CD4-positive, alpha-beta T cell treated with Interleukin-17A for 1 hour (primary cell): ENCODE measurements at places on chromosomes 1 and 21.
A peak's percentile ranks its signal among the peaks of the same experiment; 100 is the strongest.

GRCh38 chr1:86594284-86594770 is 47.4 kb downstream of the CLCA4 start:
- no peak for DNase-seq

GRCh38 chr1:3435666-3436065 is 18.8 kb upstream of the ARHGEF16 start:
- no peak for DNase-seq

GRCh38 chr1:121445679-121446078 is 260.9 kb downstream of the SRGAP2C start:
- DNase-seq, result no peak

DNA sequence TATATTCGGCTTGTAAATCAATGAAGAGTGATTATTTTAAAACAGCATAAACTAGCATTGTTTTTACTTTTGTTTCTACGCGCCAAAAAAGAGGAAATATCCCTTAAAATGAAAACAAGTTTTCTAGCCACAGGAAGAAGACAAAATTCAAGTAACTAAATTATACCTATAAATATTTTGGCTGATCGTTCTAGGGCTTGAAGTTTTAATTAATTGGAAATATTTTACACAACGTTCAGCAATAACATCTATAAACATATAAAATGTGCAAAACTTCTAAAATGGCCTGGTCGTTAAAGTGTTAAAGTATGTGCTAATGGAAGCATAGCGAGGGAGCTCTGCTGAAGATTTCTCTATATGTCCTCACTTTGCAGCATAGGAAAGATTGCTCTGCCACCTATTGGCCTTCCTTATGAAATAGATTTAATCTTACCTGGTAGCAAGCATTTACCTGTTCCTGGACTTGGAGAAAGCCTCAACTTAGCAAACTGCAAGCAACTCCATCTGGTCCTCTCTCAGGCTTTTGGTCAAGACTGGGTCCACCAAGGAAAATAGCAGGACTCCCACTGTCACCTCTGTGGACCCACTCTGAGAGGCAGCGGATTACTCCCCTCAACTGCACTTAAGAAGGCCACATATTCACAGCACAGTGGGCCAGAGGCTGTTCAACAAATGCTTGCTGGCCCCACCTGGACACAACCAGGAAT is 351.3 kb upstream of the RUNX1 start:
- peak; percentile 76 for DNase-seq

DNA sequence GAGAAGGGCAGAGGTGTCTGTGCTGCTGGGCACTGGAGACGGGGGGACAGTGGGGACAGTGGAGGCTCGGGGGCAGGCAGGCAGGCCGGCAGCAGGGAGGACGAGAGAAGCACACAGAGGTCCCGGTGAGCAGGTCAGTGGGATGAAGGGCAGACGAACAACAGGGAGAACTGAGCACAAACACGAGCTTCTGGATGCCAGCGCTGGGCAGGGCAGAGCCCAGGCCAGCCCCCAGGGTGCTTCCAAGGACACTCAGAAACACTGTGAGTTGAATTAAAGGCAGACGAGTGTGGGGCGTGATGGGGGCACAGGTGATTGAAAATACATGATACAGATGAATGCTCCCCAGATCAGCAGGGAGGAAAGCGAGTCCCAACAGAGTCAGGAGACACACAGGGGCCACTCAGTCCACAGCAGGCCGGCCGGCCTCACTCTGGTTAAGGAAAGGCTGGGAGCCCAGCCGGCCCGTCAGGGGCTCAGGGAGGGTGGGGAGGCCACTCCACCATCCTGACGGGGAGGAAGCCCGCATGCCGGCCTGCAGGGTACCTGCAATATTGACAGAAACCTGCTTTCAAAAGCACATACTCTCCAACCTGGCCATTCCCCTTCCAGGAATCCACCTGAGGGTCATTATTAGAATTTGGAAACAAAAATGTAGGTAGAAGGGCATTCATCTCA is 14.1 kb downstream of the SLC19A1 start:
- DNase-seq, result no peak

DNA sequence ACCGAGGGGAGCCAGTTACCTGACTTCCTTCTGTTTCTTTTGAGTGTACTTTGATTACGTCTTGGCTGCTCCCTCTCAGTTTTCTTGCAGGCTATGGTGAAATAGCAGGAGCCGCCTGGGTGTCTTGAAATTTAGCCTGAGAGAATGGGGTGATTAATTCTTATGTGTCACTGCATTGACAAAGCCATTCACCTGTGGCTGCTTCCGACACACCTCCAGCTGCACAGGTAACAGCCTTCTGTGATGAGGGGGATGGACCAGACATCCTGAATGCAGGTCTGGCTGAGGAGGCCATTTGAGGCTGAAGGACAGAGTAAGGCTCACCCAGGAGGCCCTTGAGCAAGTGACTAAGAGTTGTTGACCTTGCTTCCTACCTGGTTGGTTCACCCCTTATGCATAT is 16.5 kb downstream of the CACNA1E start:
- DNase-seq, result no peak

DNA sequence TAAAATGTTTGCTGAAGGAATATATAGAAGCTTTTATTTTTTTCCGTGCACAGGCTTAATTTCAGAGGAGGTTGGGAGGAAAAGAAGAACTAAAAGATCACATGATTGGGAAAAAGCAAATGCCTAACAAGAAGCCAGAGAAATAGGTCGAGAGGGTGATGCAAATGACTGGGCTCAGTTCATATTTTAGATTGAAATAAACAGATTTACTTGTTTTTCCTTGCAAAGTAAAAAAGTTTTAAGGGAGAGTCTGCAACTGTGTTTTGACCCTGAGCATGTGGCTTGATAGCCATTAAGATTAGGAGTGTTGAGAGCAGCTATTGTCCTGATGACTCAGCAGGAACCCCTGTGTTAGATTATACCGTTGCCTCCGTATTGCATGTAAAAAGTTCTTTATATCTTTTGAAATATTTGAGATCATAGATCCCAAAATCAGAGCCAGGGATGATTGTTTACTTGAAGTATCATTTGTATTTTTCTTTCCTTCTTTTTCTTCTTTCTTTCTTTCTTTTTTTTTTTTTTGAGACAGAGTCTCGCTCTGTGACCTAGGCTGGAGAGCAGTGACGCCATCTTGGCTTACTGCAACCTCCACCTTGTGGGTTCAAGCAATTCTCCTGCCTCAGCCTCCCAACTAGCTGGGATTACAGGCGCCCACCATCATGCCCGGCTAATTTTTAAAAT is 20.2 kb downstream of the CLIC4 start:
- no peak for DNase-seq
